Hematopoietic multipotent progenitor cell treated with erythropoietin and hydrocortisone succinate and interleukin-3 and kit ligand, for 17 days (in vitro differentiated cells): ENCODE measurements at places on chromosomes 11 and 22.

DNA sequence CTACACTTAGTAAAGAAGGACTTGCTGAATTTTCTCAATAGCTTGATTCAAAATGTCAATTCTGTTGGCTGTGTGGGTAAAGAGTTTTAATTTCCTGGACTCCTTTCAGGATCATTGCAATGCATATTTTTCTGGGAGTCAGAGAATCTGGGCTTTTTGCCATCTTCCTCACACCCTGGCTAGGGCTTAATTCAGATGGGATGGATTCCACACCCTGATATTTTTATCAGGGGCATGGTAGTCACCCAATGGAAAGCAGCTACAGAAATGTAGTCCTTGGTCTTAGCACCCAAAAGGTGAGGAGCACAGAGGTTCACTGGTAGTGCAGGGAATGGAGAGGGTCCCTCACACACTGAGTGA is 79.3 kb downstream of the SGSM3 start:
- no peak for DNase-seq

DNA sequence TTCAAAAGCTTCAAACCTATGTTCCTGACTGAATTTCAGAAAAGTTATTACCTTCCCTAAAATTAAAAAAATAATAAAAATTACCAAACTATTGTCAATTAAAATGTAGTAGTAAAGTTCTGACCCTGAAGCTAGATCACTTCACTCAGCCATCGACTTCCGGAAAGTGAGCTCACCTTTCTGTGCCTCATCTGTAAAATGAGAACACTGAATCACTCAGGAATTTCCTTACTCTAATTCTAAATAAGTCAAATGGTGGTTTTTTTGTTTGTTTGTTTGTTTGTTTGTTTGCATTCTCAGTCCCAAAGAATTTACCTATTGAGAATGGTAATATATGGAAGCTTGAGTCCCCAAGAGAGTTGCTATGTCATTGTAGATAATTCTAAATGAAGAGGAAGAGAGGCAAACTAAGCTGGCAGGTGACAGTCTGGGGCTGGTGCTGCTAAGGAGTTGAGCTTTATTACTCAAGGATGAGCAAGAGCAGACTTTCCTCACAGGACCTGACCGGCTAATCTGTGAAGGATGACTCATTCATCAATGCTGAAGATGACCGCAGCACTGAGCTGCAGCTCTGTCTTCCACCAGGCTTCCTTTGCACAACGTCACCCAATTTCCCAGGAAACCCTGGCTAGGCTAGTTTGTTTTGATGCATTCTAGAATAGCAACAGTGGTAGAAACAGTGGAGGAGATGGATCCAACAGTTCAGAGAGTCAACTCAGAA is 248.8 kb downstream of the RAB38 start:
- no peak for DNase-seq

DNA sequence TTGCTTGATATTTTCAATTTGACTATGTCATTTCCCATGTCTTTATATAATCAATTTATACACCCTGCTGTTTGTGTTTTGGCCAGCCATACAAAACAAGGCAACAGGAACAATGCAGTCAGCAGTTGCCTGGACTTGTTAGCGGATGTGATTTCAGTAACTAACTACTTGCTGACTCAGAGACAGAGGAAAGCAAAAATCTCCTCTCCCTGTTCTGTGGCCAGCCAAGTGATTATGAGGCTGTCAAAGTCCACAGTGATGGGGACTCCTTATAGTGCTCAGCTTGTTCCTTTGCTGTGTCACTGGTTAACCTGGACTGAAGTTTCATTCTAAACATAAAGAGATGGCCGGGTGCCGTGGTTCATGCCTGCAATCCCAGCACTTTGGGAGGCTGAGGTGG is 32.6 kb upstream of the APLP2 start:
- DNase-seq, result no peak

- DNase-seq, result no peak
Measured at GRCh38 chr22:32329202-32329645, 28.4 kb upstream of the RFPL3 start.

DNA sequence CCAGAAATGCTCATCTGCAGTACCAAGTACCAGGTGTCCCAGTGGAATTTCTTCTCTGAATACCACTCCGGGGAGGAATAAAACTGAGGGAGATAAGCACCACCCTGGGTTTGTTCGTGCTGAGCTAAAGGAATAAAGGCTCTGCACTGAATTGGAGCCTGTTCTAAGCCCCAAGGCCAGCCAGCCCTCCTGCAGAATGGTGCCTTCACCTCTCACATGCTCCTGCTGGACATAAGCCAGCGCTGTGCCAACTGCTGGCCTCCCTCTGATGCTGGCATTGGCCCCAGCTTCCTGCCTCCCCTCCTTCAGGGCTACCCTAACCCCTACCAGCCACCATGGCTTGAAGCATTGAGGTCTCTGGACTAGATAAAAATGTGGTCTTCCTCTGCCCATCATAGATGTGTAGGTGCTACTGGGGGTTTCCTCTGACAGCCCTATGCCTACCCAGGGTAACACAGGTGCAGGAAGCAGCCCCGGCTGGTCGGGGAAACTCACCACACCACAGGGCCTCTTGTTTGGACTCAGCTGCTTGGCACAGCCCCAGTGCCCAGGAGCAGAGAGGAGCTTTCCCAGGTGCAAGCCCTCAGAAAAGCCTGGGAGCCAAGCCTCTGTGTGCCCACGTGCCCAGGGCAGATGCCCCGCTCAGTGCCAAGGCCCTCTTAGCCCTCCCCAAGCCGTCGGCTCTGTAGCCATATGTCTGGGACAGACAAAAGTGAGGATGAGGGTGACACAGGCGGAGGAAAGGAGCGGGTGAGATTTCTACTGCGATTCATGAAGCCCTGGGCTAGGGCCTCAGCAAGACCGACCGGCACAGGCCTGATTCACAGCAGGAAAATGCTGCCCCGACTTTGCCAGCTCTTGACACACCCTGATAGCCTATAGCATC is 34.1 kb upstream of the JAM3 start:
- no peak for DNase-seq

GRCh38 chr11:75810637-75811390 is 4.2 kb upstream of the UVRAG start:
- DNase-seq, result no peak

- DNase-seq, result no peak
Measured at GRCh38 chr11:68460741-68461574, at the start of gene PPP6R3. TSS of gene PPP6R3 (plus strand) at chr11:68460752. CDS start at chr11:68537665, 76,913 bp downstream.

- peak; percentile 56 for DNase-seq
Measured at GRCh38 chr11:61815790-61816735, 740 bp downstream of the FADS1 start.

DNA sequence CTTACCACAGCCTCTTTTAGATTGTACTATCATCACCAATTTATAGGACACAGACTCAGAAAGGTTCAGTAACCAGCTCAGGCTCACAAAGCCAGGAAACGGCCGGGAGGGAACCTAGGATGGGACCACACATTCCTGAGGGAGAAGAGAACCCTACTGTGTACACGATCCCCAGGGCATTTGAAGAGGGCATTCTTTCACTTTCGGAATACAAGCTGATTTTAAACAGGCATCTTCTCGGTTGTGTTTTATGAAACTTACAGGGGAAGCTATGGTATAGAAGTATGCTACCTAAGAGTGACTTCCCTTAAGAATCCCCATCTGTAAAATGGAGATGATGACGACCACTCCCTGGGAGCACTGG is 19.0 kb downstream of the SMCO4 start:
- no peak for DNase-seq

GRCh38 chr11:102912482-102912830 is 37.7 kb upstream of the MMP12 start:
- DNase-seq, result no peak

GRCh38 chr11:77287136-77287535 is 14.3 kb downstream of the GDPD4 start:
- no peak for DNase-seq

- DNase-seq, result no peak
Measured at GRCh38 chr11:115267238-115267781, 236.9 kb downstream of the CADM1 start.

GRCh38 chr11:72720784-72721183 is 31.4 kb downstream of the ARAP1 start:
- DNase-seq, result no peak

DNA sequence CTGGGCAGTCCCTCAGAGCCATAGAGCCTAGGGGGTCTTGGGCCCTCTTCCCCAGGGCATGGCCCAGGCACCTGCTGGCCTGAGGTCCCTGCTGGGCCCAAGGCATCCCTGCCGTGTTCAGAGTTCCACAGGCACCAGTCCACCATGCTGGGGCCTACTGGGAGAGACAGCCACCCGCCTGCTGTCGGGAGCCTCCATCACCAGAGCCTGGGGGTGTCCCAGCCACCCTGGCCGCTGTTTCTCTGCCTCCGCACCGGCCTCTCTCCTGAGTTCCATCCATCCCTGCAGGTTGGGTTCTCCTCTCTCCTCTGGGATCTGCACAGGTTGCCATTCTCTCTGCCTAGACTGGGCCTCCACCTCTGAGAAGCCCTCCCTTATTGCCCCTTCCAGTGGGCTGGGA is 68.6 kb downstream of the KCNQ1 start:
- DNase-seq, result no peak

DNA sequence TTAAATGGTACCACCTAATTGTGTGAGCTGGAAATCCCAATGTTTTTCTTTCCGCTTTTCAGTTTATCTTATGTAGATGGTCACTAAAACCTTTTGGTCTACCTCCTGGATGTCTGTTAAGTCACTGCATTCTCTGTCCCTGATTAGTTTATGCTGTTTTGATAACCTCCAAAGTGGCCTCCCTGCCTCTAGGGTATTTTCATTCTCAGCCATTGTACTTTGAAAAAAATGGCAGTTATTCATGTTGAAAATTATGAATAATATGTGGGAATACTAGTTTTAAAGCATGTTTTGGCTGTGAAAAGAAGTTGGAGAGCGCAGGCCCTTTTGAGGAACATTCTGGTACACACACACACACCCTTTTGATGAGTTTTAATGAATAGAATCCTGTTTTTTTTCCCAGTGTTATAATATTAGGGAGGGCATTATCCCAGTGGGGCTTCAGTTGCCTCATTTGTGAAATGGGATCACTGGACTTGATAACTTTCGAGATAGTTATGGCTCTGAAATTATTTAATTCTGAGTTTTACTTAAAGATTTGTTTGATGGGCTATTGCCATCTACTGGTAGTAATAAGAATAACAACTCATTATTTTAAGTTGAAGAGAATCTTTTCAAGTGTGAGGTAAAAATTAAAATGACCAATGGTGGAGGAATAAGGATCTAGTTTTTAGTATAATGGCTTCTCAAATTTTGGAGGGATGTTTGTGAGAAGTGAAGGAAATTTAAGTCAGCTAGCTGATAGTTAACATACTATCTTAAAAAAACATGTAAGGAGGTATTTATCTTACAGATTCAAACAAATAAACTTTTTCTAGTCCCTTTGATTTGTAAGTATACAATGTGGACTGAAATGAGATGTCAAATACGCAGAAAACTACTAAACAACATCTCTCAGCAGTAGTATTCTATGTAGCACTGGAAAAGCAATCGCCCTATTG is 3.9 kb downstream of the FDX1 start:
- peak; percentile 36 for DNase-seq

DNA sequence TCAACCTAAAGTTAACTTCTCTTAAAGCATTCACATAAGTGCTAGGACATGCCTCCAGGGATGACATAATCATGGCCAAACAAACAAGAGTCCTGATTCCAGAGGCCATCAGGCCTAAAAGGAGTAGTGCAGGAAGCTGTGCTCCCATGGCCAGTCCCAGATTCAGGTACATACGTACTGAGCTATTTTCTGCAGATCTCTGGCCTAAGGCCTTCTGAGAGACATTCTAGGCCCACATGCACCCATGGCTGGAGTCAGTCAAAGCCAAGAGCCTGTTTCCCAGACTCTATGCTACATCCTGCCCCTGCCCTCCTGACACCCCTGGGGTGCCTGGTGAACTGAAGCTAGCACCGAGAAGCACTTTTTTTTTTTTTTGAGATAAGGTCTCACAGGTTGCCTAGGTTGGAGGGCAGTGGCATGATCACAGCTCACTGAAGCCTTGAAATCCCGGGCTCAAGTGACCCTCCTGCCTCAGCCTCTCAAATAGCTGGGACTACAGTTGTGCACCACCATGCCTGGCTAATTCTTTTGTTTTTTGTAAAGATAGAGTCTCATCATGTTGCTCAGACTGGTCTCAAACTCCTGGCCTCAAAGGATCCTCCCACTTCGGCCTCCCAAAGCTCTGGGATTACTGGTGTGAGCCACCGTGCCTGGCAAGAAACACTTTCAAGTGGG is 553 bp downstream of the CD3D start:
- no peak for DNase-seq

- DNase-seq, result peak; percentile 90
Measured at GRCh38 chr11:46121724-46122477, 647 bp upstream of the PHF21A start.

DNA sequence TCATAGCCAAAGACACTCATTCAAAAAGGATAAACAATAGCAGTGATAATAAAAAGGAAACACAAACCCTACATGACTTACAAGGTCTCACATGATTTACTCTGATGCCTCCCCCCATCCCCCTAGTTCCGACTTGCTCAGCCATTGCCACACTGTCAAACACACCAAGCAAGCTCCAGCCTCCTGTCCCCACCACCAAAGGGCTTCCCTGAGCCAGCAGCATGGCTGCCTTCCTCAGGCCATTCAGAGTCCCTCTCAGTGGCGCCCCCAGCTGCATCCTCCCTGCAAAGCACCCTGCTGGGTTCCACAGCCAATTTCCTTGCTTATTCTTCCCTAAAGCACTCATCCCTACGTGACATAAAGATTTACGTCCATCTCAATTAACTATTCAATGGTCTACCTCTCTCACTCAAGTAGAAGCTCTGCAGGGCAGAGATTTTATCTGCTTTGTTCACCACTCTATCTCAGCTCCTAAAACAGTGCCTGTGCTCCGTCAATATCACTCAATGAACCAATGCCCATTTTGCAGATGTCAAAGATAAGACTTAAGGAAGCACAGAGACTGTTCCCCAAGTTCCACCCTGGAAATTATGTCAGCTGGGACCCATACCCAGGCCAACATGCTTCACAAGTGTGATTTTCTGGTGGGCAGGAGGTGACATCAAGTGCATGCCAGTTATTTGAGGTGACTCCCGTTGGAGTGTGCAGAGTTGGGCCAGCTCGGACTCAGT is 106.9 kb downstream of the SYN3 start:
- DNase-seq, result no peak

GRCh38 chr11:118618115-118618990 is 10.9 kb downstream of the PHLDB1 start:
- no peak for DNase-seq

GRCh38 chr11:34145073-34145472 is 39.6 kb downstream of the NAT10 start:
- DNase-seq, result no peak

GRCh38 chr11:125055107-125055715 is 7.9 kb upstream of the SLC37A2 start:
- no peak for DNase-seq

GRCh38 chr22:48680601-48681000 is 1147.1 kb downstream of the BRD1 start:
- DNase-seq, result no peak

DNA sequence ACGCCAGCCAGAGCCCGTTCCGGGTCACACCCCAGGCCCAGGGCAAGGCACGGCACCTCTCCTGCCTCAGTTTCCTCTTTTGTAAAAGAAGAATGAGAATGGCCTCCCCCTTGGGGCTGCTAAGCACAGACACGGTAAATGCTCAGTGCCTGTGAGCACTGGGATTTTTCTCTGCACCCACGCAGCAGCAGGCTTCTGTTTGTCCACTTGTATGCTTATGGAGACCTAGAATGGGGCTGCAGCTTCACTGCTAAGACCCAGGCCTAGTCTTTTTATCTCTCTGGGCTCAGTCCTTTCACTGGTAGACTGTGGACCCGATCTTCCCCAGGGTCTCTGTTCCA is 1327.9 kb downstream of the TBC1D22A start:
- DNase-seq, result no peak

- DNase-seq, result no peak
Measured at GRCh38 chr11:69746752-69747742, 28.1 kb downstream of the FGF4 start.
